ENCODE measurements at places on chromosomes 6 and 20. TPM values are rescaled to one million over a fixed set of nuclear protein-coding genes. Genes with fewer than 3 reads are reported as not detected.

WFDC2 gene
- 7.4 TPM for total RNA-seq

DNAJC5 gene
- total RNA-seq: 46.9 TPM

ZNF391 gene
- 10.2 TPM for total RNA-seq

TREML2 gene
- total RNA-seq: not detected

ULBP1 gene
- 2.3 TPM for total RNA-seq

ADGRG6 gene
- total RNA-seq: 78.9 TPM

- DNase-seq: no peak
Measured at GRCh38 chr6:14775528-14775927, 470.3 kb upstream of the JARID2 start.

DNA sequence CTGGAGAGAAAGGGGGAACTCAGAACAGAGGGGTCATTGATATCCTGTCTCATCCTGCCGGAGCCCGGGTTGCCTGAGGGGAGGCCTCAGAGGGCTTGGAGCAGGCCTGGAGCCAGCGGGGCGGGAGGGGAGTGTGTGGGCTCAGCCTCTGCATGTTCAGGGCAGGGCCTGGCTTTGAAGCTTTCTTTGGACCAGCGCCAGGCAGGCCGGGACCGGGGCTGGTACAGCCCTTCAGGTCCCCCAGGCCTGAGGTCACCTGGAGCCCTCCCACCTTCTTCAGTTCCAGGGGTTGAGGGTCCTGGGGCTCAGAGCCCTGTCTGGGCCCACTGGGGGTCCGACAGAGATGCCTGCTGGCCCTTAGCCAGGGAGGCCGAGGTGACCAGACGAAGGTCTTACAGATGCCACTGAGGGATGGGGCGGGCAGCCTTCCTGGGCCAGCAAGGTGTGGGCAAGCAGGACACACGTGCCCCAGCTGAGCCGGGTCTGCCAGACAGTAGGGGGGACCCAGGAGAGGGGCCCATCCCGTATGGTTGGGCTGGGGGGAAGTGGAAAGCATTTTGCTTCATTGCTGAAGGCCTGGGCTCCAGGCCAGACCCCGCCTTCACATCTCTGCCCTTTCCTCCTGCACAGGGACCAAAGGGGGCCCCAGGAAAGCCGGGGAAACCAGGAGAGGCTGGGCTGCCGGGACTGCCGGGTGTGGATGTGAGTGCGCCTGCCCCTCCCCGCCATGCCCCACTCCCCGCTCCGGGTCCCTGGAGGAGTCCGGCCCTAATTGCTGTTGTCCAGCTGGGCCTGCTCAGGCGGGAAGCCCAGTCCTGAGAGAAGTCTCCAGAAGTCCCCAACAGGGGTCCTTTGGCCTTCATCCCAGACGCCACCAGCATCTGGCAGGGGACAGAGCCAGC lies 2.0 kb downstream of the COL9A3 start:
- DNase-seq: peak; percentile 60

DNA sequence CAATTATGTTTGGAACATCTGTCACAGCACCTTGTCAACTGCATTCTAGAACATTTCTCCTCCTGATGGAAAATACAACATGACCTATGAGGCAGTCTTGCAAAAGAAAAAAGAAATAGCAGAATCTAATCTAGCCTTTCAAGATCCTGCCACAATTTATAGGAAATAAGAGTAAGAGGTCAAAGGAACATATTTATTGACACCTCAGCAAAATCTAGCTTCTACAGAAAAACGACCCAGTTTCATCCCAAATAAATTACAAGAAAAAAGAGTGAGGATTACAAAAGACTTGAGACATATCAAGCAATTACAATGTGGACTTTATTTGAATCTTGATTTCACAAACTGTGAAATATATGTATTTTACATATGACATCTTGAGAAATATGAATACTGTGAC lies 4.2 kb downstream of the FBXO9 start:
- DNase-seq: no peak

GRCh38 chr20:21105429-21106170 lies 558 bp downstream of the LINC00237 start:
- no peak for DNase-seq

- DNase-seq: no peak
Measured at GRCh38 chr6:140043357-140043756, 668.9 kb upstream of the CITED2 start.

- DNase-seq: no peak
Measured at GRCh38 chr6:100839419-100839818, 41.7 kb downstream of the ASCC3 start.

DNA sequence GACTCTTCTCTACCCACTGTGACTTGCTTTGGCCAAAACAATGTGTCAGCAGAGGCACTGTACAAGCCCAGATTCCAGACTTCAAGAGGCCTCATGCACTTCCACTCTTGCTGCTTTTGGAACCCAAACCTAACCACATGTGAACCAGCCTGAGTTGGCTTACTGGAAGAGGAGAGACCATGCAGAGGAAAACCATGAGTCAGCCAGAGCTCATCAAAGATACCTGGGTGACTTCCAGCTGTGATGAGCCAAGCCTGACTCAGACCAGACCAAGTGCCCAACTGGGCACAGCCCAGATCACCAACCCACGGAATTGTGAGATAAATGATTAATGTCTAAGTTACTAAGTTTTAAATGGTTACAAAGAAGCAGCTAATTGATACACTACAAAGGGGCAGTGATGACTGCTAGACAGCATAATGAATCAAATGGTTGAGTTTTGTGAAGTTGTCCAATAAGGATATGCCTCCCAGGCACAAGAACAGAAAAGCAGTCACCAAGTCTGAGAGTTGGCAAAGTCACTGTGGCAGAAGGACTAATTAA lies 16.2 kb upstream of the BEND6 start:
- no peak for DNase-seq
